ENCODE measurements at places on chromosomes 6 and 20.
A peak's percentile ranks its signal among the peaks of the same experiment; 100 is the strongest.

GRCh38 chr20:3923818-3924217, 34.6 kb downstream of the PANK2 start:
- no peak for DNase-seq

DNA sequence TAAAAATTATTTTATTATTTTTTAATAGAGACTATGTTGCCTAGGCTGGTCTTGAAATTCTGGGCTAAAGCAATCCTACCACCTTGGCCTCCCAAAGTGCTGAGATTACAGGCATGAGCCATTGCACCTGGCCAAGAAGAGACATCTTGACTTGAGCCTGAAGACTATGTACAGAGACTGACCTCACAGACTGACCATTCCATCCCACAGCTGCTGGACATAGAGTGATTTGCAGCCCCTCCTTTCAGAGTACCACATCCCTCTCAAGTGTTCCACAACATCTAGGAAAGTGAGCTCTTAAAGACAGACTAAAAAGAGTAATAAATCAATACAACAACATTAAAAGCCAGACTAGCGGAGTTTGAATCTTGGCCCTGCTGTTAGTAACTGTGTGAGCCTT, 39.0 kb downstream of the RNF8 start:
- no peak for DNase-seq

DNA sequence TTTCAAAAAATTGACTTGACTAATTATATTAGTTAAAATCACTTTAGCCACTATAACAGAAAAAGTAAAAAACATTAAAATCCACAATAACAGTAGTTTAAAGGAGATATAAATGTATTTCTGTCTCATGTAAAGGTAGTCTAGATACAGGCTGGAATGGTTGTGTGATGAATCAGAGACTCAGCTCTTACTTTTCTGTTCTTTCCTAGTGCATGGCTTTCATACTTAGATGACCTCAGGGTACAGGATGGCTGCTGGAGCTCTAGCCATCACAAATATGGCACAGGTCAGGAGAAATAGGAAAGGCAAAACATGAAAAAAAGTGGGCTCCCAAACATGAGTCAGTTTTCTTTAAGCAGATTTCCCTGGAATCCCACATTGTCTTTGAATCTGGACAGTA, 157.7 kb upstream of the FLRT3 start:
- no peak for DNase-seq

DNA sequence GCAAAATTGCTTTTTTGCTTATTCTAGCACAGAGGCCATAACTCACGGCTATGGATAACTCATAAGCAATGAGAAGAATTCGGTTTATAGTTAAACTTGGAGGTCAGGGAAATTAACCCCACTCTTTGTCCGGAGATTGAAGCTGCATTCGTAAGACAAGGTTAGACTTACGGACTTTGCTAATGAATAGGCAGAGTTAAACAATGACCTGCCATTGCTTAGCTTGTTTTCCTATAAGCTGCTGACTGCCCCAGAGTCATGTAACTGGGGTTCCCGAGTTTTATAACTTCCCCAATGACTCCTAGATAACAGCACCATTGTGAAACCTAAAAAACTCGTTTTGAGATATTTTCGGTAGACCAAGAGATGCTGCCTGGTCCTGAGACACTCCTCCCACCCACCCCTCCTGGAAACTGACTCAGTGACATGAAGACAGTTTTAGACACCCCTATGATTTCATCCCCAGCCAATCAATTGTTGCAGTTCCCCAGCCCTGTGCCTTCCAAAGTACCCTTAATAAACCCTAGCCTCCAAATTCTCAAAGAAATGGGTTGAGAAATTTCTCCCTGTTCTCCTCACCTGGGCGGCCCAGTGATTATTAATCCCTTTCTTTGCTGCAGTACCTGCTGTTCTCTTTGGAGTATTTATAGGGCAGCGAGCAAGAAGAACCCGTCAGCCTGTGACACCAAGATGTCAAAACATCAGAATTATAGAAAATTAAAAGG, 33.1 kb upstream of the MCUR1 start:
- DNase-seq, result no peak

GRCh38 chr6:121399966-121400365, 35.5 kb upstream of the GJA1 start:
- DNase-seq, result no peak

GRCh38 chr20:3456648-3457047, 14.2 kb upstream of the ATRN start:
- no peak for DNase-seq

DNA sequence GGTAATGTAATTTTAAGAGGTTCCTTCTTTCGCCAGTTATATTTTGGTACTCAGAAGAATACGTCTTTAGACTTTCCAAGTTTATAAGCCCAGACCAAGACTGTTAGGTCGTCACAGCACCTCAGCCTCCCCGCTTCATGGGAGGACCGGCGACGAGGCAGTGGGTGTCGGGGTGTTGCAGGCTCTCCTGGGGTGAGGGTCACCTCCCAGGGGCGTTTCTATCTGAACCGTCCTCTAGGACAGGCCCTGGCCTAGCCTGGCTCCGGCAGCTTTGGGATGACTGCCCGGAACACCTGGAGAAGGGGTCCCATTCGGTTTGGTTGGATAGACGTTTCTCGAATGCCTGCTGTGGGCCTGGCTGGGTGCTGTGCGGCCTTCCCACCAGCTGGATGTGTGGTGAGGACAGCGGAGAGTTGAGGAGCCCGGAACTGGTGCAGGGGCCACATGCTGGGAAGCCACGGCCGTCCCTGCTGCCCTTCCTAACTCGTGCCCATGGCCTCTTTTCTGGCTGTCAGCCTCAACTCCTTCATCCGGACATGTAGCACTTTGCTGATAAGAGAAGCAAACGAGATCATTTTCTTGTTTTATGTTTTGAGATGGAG, 1.1 kb downstream of the OSBPL2 start:
- no peak for DNase-seq

- DNase-seq, result no peak
Measured at GRCh38 chr20:951384-952169, 35.4 kb upstream of the ANGPT4 start.

DNA sequence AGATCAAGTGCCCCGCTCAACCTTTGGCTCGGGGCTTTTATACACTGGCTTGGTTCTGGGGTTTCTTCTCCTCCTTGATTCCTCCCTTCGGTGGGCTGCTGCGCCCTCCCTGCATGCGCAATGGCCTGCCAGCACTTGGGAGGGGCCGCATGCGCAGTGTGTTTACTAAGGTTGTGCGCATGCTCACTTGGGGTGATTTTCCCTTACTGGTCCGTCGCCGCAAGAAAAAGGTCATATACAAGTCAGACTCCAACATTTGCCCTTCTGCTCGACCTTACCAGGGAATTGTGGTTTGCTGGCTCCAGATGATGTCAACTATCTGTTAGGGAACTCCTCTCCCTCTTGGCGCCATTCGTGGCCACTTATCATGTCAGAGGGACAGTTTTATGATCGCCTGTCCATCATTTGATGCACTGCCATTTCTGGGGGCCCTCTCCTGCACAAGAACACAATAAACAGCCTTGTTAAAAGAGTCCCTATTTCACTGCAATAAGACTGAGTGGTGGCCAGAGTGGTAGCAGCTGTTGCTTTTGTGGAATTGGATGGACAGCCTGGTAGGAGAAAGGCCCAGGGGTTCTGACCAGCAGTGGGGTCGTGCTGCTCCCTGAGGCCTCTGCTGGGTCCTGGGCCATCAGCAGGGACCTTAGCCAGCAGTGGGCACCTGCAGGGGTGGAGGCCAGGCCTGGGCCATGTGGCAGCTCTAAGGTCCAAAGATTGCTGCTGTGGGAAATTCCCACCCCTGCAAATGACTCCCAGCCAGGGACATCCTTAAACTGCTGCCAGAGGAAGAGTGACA, 2.8 kb upstream of the LBP start:
- DNase-seq, result peak; percentile 24

- no peak for DNase-seq
Measured at GRCh38 chr6:45599053-45599452, 221.3 kb upstream of the SUPT3H start.

GRCh38 chr20:12394786-12395185, 477.1 kb downstream of the BTBD3 start:
- DNase-seq, result no peak

- DNase-seq, result no peak
Measured at GRCh38 chr6:83092756-83093399, 25.4 kb downstream of the DOP1A start.

GRCh38 chr6:5427586-5427985, 166.3 kb downstream of the FARS2 start:
- DNase-seq, result no peak

DNA sequence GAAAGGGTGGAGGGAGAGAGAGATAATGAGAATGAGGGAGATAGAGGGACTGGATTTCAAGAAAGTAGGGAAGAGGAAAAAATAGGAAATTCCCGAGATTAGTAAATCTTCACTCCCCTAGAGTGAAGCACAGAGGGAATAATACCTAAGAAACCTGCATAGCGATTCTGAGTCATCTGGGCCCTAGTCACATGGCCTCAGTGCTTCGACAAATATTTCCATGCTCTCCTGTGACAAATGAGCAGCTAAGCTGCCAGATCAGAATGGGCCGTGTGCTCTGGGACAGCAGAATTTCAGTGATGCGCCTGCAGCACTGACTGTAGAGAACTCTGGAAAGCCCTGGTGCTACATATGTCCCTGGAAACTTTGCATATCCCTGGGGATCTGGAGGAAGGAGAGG, 48.6 kb upstream of the GRIK2 start:
- DNase-seq, result no peak

DNA sequence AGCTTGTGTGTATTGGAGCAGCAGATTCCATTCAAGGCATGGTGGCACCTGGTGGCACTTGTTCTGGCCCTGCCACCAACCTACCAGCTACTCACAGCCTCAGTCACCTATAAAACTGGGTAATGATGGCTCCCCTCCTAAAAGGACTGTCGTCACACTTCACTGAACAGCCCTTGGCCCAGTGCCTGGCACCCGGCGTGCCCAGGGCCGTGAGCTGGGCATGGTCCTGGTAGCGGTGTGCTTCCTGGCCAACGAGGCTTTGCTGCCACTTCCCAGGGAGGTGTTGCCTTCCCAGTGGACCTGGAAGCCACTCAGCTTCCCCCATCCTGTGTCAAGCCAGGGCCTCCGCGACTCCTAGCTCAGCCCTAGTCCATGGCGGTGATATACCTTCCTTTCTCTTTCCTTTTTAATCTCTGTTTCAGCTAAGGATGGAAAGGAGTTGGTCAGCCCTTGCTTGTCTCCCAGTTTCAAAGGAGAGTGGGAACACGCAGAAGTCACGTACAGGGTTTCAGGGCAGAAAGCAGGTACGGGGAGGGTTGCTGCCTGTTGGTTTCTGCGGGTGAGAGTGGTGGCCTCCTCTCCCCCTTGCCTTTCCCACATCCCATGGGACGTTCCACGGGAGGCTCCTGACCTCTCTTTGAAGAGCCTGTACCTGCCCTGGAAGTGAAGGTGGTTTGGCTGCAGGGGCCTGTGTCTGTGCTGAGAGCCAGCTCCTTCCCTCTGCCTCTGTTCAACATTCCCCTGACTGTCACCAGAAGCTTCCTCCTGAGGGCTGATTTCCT, 25.5 kb downstream of the ENTPD6 start:
- no peak for DNase-seq

DNA sequence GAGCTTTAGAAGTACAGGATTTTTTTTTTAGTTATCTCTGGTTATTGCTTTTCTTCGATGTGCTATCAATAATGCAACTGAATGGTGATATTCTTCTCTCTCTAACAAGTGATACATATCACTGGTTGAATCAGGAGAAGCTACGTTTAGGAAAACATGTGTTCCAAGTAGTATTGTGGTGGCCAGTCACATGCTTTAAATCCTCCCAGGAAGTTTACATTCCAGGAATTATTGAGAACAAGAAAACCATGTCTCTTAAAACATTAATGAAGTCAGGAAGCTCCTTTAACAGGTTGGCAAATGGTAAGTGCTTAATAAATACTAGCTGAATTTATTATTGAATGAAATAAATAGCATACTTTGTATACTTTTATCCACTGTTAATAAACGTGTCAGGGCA, 371.1 kb downstream of the BCKDHB start:
- no peak for DNase-seq

- no peak for DNase-seq
Measured at GRCh38 chr6:113039005-113039404, 691.9 kb downstream of the RFPL4B start.

DNA sequence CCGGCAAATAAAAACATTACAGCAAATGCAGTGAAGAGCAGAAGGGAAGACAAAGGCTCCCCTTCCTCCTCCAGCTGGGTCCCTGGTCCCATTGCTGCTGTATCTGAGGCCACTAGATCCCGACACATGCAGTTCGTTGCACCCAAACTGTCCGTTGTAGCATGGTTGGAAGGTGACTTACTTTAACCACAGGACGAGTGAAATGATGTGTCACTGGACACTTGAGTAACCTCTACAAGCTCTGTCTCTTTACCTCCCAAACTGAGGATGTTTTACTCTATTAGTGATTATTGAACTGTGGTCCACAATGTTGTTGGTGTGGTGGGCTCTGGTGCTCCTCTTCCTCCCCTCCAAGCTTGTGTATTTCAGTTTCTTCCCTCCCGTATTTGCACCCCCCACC, 46.2 kb upstream of the ARMH2 start:
- DNase-seq, result no peak

GRCh38 chr6:108762394-108762793, 85.8 kb upstream of the ARMC2 start:
- DNase-seq, result no peak

DNA sequence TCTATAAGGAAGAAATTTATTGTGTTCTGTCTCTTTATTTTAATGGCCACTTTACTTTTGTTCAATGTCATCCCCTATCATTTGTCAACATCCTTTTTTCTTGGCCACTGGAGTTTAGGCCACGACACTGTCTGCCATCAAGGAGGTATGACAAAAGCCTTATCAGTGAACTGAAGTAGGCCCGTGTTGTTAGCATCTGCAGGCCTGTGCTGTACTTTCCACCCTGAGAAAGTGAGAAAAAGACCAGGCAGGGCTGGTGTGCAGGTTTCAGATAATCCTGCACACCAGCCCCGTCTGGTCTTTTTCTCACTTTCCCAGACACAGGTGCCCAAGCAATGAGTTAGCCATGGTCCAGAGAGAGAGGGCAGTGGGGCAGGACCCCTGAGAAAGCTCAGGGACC, 57.6 kb downstream of the GOPC start:
- DNase-seq, result no peak

DNA sequence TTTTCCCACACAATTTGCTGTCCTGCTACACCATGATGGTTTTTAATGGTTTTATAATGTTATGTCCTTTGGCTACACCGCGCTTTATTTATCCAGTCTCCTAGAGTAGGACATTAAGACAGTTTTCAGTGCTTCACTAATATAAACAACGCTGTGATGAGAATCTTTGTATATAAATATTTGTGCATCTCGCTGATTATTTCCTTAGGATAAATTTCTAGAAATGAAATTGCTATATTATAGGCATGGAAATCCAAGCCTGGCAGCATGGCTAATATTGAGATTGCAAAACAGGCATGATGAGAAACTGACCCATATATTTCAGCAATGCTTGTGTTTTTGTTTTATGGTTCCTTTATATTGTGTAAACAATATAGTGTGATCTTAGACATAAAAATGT, 81.4 kb upstream of the ATXN1 start:
- DNase-seq, result no peak

All from tibial nerve (tissue), 4 donors.